ENCODE measurements at places on chromosomes 2 and 18.

DNA sequence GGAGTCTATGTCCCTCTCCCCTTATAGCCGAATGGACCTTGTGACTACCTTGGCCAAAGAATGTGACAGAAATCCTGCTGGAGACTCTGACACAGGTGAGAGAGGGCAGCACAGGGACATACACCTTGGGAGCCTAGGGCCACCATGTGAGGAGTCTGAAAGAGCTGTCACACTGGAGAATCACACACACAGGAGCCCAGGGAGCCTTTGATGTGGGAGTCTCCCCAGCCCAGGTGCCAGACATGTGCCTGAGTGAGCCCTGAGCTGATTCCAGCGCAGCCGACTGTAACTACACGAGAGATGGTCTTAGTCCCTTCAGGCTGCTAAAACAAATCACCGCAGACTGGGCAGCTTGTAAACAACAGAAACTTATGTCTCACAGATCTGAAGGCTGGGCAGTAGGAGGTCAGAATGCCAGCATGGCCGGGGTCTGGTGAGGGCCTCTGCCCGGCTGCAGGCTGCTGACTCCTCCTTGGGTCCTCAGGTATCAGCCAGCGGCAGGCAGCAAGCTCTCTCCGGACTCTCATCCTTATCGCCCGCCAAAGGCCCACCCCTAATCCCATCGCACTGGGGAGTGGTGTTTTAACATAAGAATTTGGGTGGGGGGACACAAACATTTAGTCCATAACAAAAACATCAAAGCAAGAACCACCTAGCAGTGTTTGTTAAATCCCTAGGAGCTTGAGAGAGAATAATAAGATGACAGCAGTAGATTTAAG is 63.8 kb upstream of the GPR45 start:
- no peak for DNase-seq

GRCh38 chr18:51194604-51195003 is 2.9 kb downstream of the MEX3C start:
- peak; percentile 9 for DNase-seq

GRCh38 chr2:123693836-123694235 is 331.3 kb upstream of the CNTNAP5 start:
- DNase-seq, result no peak

DNA sequence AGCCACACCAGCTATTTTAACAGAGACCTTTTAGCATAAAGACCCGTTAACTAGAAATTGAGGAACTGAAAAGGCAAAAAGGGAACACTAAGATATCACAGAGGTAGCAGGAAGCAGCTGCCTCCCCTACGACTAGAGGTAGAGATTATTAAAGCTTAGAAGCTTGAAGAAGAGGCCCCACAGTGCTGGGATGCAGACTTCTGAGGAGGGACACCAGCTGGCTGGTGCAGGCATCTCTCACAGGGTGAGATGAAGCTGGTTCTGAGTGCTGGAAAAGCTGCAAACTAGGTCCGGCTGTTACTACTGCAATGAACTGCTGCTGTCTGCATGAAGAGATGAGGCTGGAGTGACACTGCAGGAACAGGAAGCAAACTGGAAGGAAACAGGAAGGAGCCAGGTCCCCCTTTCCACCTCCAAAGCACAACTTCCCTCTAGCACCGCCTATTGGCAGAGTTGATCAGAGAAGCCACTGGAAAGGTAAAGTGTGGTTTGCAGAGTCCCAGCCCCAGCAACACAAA is 61.2 kb upstream of the MRPS9 start:
- DNase-seq, result no peak

DNA sequence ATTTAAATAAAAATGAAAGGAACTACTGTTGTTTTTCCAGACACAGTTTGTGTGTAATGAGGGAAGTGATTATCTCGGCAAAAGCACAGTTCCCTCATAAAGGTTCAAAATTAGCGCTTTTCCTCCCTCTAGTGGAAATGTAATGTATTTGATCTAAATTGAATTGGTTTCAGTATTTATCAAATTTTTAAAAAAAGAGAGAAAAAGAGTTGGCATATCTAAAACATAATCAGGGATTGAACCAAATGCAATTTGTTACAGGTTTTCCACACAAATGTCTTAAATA is 37.5 kb downstream of the CMPK2 start:
- DNase-seq, result peak; percentile 49

DNA sequence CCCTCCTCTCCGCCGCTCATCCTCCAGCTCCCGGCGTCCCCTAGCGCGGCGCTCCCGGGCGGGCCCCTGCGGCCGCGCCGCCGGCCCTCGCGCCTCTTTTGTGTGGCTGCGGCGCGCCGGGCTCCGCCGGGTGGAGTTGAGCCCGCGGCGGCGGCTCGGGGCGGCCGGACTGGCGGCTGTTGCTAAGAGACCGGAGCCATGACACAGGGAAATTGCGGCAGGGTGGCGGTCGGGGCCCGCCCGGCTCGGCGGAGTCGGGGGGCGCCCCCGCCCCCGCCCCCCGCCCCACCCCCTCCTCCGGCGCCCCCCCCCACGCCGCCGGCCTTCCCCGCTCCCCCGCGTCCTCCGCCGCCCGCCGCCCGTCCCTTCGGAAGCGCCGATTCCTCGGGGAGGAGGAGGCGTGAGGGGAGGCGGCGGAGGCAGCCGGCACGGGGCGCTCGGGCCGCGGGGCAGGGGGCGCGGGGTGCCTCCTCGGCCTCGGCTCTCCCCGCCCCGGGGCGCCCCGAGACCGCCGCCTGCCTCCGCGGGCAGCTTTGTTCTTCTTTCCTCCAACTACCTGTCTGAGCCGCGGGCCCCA is at the start of gene TMEM200C:
Gene TMEM200C, minus strand, starts transcription at position 224 of the 577 bp plus-strand sequence. CDS start 3,459 bp downstream, outside the sequence.
- DNase-seq, result no peak

DNA sequence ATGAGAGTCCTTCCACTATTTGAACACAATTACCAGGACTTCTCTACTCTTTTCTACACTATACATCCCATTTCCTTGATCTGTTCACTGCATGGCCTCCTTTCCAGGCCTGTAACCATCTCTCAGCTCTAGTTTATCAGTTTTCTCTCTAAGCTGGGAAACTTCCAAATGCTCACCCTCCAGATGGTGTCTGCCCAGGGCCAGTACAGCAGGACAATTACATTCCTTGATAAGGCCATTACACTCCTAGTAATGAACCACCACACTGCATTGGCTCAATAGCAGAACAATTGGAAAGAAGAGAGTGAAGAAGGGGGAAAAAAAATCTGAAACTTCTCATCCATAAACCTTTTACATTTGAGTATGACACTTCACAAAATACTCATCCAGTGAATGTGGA is 359.1 kb downstream of the ALK start:
- DNase-seq, result no peak

GRCh38 chr2:151111599-151112278 is 149.9 kb downstream of the RBM43 start:
- DNase-seq, result peak; percentile 55

GRCh38 chr2:157259386-157259785 is 1.9 kb downstream of the GALNT5 start:
- DNase-seq, result no peak

DNA sequence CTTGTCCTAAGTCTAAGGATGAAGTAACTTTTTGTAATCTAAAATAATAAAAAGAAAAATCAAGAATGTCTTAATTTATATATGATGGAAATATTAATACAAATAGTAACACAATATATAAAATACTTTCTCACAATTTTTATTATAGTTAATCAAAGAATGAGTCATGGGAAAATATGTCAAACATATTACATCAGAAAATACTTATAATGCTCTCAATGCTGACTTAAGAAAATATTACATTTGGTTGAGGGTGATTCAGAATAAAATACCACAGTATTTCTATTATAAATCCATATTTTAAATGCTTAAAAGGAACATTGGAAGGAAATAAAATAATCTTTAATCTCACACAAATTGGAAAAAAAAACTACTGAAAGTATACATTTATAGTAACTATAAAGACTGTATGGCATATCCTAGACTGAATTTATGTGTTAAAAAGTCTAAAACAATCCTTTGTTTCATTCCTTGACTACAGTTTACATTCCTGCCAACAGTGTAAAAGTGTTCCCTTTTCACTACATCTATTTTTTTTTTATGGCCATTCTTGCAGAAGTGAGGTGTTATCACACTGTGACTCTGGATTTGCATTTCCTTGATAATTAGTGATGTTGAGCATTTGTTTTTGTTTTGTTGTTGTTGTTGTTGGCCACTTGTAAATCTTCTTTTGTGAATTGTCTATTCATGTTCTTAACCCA is 1573.5 kb upstream of the ACVR2A start:
- no peak for DNase-seq

DNA sequence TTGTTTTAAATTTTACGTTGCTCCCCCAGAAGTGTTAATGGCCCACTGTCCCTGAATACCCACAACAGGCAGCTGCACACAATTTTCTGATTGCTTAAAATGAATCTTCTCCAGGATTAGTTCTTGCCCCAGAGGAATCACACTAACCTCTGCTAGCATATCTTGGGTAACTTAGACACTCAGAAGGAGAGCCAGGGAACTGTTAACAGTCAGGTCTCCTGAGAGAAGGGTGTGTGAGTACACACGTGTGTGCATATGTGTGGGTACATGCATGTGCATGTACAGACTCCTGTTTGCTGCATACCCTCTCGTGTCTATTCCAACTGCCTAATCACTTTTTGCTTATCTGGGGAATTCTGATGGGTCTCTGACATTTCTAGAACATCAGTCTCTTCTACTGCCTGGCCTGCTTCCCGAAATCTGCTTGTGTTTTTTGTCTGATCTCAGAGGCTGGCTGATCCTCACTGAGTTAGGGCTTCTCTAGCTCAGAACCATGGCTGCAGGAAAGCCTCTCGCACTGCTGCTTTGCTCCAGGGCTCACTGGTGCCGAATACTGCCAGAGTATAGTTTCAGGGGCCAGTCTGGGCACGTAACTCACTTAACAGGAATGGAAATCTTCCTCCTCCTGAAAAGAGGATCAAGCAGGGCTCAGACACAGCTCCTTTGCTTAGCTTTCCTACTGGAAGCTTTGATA is 62.8 kb downstream of the PRELID3A start:
- no peak for DNase-seq

- DNase-seq, result peak; percentile 79
Observed at GRCh38 chr2:162297925-162298552, 20.4 kb downstream of the IFIH1 start.

DNA sequence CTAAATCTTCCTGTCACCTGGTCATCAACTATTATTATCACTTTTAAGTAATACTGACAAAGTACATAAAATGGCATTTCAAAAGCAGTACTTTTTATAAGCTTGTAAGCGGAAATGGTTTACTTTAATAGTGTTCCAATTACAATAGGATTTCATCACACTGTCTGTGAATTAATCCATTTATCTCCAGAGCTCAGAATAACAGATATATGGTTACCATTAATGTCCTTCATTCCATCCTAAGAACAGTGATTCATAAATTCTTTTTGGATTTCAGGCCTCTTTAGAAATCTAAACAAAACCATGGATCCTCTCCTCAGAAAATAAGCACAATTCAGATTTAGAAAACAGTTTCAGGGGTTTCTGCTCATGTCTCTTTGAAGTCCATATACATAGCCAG is 68.4 kb downstream of the PID1 start:
- peak; percentile 41 for DNase-seq

DNA sequence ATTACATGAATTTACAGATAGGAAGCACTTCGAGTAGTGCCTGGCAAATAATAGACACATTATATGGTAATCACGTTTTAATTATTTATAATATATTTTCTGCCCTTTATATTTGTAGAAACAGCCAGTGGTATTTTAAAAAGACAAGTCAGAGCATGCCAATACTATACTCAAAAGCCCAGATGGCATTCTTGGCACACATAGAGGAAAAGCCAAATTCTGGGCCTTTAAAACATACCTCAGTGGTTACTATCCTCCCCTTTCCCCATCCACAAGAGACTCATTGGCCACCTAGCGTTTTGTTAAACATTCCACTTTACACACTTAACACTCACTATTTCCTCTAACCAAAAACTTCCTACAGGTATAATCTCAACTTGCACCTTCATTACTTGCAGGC is 63.3 kb upstream of the ZNF804A start:
- DNase-seq, result no peak

GRCh38 chr2:160097326-160097725 is 34.9 kb upstream of the PLA2R1 start:
- no peak for DNase-seq

GRCh38 chr18:57519668-57520424 is 66.7 kb downstream of the FECH start:
- no peak for DNase-seq

DNA sequence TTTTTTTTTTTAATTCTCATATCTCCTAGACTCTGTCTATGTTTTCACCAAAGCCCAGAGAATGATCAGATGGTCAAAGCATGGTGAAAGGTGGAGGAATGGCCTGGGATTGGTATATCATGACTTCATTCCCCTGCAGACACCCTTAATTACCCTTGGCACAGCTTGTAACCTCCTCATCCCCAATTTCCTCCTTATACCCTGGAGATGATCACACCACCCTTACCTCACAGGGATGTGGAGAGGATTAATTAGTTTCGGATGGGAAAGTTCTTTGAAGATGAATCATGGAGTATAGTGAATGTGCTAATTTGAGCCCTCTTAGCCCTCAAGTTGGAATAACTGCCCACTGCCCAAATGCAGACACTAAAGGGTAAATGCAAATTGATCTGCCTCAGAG is 138.0 kb upstream of the LYPD6 start:
- DNase-seq, result peak; percentile 77

DNA sequence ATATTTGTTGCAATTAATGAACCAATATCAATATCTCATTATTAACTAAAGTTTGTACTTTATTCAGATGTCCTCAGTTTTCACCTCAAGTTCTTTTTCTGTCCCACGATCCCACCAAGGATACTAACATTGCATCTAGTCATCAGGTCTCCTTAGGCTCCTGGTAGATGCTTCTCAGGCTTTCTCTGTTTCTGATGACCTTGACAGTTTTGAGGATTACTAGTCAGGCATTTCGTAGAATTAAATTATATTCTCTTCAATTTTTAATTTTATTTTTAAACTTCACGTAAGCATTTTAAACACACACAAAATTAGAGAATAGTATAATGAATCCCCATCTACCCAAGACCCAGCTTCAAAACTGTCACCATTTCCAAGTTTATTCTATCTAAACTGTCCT is 5.6 kb upstream of the ACYP2 start:
- no peak for DNase-seq

DNA sequence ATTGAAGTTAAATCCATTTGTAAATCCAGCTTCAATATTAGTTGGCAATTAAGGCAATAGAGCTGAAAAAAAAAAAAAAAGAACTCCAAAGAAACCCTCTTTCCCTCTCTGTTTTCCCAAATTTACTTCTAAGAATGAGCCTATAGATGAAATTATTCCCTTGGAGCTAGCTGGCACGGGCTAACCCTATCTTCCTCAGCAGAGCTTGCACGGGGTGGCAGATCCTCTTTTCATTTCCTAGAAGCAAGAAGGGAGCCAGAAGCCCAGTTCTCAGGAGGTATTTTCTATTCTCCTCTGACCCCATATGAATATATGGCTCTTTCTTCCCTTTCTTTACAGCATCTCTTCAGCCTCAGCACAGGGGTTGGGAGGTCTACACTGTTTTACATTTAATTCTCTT is 426.0 kb downstream of the TGIF1 start:
- DNase-seq, result no peak

- DNase-seq, result no peak
Observed at GRCh38 chr2:109998-110397, 63.7 kb upstream of the FAM110C start.

- DNase-seq, result no peak
Observed at GRCh38 chr2:80894486-80894885, 589.9 kb upstream of the LRRTM1 start.

All from AG10803 (cell line).